PC-3 (cell line): ENCODE measurements at places on chromosomes 16 and 17.

DNA sequence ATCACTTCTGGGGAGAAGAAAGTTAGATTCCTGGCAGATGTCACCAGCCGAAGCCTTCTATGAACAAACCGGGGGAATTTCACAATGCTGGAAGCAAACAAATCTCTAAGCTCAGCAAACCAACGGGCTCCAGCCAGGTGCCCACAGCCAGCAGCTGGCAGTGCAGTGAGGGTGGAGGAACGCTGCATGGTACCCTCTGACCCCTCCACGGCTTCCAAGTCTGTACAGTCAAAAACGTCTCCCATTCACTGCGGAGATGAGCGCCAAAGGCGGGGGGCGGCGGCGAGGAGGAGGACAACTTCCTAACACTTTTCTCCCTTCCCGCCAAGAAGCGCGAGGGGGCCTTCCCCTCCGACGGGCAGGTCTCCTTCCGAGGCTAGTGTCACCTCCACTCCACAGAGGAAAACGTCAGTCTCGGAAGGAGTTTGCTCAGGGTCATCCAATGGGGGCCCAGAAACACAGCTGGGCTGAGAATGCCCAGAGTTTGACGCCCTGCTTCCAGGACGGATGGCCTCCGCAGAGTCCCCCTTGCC lies 924 bp downstream of the ZNF598 start:
- DNase-seq: peak; percentile 22

DNA sequence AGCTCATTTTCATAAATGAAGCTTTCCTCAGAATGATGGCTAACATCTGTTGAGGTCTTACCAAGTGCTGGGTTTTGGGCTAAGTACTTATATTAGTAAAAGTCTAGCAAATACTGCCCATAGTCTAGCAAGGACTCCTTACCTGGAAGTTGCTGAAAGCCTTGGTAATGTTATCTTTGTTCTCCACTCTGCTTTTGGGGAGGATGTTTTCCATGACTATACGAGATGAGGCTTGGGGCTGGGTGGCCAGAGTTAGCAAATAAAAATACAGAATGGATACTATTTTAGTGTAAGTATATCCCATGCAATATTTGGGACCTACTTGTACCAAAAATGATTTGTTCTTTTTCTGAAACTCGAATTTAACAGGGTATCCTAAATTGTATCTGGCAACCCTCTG lies 7.7 kb downstream of the CCL18 start:
- DNase-seq: no peak

DNA sequence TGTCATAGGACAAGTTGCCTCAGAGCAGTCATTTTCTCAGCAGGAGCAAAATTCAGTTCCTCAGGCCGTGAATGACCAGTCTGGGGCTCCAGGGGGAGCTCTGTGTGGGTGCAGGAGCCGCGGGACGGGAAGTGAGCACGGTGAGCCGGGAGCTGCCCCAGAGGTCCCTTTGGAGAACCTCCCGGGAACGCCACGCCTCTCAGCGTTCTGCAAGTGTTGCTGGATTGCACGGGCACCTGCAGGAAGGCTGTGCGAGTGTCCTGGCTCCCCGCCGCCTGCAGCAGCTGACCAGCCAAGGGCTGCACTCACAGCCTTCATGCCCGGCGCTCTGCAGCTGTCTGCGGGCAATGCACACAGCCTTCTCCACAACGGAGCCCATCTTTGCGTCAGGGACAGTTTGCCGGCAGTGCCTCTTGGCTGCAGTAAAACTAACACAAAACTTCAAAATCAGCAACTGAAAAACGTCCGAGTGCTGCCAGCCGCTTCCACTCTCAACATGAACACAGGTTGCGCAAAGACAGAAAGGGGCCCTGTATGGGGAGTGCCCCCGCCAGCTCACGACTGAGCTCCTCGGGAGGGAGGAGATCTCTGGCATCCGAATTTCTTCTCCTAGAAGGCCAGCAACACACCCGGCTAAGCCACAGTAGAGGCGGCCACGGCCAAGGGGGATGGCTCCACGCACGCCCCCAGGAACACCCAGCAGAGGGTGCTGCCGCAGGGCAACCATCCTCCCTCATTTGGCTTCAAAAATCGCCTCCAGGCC lies 16.0 kb downstream of the NDUFAF8 start:
- peak; percentile 77 for DNase-seq

DNA sequence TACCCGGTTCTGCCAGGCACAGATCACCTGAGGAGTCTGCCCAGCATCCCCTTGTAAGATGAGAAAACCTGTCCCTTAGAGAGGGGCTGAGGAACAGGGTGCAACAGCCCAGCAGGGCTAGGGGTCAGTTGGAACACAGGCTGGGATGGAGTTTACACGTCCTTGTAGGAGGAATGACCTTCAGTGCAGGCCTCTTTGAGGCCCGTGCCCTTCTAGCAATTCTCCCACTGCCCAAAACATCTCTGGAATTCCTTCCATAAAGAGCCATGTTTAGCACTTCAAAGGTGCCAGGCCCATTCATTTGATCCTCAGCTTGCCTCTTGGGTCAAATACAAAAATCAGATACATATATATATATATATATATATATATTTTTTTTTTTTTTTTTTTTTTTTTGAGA lies 4.5 kb downstream of the CTNS start:
- no peak for DNase-seq

- DNase-seq: no peak
Observed at GRCh38 chr17:49630113-49630900, 47.6 kb downstream of the SPOP start.

DNA sequence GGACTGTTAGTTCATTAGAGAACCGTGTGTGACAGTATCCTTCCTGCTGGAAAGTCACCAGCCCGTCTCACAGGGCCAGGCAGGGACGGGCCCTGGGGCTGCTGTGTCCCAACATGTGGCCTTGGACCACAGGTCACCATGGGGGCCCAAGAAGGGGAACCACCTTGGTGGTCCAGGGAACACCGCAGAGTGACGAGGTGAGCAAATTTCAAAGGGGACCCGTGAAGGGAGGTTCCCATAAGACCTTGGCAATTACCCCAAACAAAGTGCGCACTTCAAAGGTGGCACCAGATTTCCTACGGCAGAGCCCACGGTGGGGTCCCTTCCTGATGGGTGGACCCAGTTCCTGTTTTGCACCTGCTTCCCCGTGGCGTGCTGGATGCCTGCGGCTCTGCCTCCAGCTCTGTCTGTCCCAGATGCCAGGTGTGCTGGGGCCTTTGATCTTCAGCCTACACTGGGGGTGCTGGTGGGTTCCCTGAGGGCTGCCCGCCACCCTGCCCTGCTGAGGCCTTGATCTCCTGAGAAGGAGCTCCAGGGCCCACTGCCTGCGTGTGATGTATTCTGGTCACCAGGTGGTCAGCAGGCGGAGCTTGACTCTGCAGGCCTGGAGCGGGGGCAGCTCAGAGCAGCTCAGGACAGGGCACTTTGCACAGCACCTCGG lies 27.0 kb downstream of the SLC7A5 start:
- no peak for DNase-seq

DNA sequence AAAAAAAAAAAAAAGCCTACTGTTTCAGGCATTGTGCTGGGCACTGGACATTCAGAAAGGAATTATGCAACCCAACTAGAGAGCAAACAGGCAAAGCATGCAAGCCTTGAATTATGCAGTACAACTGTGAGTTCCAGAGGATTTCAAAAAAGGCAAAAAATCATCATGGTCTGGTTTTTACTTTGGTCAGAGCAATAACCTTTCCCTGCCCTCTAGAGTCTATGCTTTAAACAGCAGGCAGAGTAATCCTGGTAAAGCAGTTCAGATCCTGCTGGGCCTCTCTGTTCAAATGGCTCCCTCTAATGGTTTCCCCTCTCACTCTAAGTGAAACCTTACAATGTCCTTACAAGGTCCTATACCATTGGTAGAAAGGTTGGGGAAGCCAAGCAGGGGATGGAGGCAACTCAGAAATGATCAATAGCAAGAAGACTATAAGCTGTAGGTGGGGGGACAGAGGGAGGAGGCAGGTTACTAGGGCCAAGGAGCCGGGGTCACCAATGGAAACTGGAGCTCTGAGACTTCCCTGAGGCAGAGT lies 4.6 kb upstream of the TAF15 start:
- peak; percentile 85 for DNase-seq

DNA sequence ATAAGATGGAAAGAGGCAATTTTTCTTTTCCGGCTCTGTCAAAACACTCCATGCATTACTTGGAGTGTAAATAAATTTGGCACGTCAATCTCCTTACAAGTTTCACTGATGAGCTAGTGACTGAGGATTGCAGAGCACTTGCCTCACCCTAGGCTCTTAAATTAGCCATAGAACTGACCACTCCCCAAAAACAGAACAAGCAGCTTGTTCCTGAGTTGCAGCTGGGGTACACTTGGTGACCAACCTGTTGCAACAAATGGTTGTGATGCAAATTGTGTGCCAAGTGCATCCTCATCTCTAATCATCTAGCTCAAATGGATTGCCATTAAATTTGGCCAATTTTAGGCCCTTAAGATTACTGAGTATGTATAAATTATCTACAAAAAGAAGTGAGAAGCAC lies 67.0 kb downstream of the CACNG1 start:
- no peak for DNase-seq

- no peak for DNase-seq
Observed at GRCh38 chr17:10956821-10957220, 118.9 kb upstream of the PIRT start.

DNA sequence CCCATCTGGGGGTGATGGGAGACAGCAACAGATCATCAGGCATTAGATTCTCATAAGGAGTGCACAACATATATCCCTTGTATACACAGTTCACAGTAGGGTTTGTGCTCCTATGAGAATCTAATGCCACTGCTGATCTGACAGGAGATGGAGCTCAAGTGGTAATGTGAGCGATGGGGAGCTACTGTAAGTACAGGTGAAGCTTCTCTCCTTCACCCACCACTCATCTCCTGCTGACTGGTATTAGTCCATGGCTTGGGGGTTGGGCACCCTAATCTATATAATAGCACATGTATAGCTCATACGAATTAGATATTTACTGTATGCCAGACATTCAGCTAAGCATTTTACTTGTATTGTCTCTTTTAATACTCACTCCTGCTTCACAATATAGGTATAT lies 101.7 kb downstream of the MAP2K6 start:
- no peak for DNase-seq

GRCh38 chr17:43342589-43342890 lies 56.3 kb upstream of the ARL4D start:
- no peak for DNase-seq

DNA sequence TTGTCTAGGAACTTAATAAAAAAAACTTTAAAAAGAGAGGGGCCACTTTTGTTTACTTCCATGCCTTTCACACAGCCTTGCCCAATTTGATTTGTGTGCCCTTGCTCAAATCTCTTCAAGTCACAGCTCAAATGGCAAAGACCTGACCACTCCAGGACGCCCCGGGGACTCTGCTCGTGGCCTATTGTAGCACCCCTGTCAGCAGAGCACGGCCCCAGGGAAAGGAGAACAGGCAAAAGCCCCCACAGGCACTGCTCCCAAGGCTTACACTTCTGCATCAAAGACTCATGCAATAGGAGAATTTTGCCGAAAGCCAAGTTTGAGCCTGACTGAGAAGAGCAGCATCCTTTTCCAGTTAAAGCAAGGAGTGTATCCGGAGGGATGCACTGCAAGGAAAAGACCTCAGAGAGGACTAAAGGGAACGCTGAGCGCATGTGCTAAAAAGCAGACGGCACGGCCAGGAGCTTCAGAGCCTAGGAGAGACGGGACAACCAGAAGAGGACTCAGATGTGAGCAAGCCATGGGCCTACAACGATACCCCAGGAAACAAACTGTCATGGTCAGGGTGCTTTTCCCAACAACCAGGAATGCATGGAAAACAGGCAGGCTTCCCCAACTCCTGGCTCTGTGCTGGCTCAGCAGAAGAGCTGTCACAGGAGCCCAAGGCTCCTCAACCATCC lies 8.2 kb downstream of the CREBBP start:
- DNase-seq: no peak

GRCh38 chr16:90031931-90032673 lies 12.8 kb upstream of the DBNDD1 start:
- DNase-seq: no peak

GRCh38 chr17:35944151-35944550 lies 638 bp upstream of the LYZL6 start:
- DNase-seq: no peak

DNA sequence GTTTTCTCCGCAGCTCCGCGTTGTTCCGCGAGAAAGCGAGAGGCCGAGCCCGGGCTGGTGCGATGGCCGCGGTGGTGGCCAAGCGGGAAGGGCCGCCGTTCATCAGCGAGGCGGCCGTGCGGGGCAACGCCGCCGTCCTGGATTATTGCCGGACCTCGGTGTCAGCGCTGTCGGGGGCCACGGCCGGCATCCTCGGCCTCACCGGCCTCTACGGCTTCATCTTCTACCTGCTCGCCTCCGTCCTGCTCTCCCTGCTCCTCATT lies 404 bp downstream of the EMC6 start:
- DNase-seq: no peak

DNA sequence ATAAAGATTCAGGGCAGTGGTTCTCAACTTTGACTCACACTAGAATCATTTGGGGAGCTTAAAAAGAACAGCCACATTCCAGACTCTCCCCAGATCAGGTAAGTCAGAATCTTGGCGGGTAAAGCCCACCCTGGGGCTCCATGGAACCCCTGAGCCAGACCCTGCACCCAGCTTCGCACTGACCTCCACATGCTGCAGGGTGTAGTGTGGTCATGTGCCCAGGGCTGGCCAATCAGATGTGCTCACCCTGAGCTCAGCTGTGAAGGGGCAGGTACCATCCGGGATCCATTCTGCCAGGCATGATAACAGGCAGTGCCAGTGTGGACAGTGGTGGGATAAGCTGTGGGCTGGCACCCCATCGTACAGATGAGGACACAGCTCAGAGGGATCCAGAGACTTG lies 28.1 kb upstream of the MED9 start:
- no peak for DNase-seq

- DNase-seq: no peak
Observed at GRCh38 chr17:5045496-5045895, 10.3 kb upstream of the SLC52A1 start.

GRCh38 chr17:76243826-76244679 lies 3.8 kb upstream of the RNF157 start:
- DNase-seq: no peak

- no peak for DNase-seq
Observed at GRCh38 chr17:31491376-31492131, 100.1 kb downstream of the RAB11FIP4 start.

DNA sequence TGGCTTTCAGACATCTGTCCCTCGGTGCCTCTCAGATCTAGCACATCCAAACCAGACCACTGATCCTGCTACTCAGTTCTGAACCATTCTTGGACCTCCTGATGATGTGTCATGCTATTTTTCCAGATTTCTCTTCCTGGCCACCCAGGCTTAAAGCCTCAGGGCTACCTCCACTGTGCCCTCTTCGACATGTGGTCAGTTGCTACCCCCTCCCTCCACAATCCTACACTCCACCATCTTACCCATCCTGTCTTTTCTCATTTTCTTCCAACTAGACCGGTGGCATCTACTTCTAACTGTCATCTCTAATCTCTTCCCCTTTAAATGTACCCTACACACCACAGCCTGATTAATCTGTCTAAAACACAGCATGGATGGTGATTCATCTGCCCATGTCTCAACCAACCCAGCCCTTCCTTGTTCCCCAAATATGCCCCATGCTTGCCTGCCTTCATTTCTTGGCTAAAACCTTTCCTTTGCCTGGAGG lies 478.6 kb downstream of the SLC39A11 start:
- DNase-seq: peak; percentile 74

DNA sequence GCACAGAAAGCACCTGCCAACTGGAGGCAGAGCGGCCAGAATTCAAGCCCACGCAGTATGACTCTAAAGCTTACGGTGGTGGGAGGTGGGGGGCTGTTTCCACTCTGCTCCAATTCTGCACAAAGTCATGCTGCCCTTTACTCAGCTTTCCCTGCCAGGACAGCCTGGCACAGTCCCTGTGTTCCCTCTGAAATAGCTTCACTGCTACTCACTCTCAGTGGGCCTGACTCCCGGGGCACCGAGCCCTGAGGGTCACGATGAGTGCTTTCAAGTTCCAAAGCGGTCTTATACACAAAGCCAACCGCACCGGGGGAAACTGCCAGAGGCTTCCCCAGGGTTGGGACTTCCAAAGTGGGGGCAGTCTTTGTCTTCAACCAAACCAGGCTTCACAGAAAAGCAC lies 306.1 kb upstream of the XYLT1 start:
- DNase-seq: no peak
